Cerebellum (tissue), 4 donors: ENCODE measurements at places on chromosomes 12 and 14. TPM values are rescaled to one million over a fixed set of nuclear protein-coding genes. Genes with fewer than 3 reads are reported as not detected.

Gene SALL2
- total RNA-seq, result 23.7 TPM

Gene KRT2
- 0.18 TPM for total RNA-seq

Gene IFNG
- not detected for total RNA-seq

Gene C12orf76
- total RNA-seq, result 48.5 TPM

Gene RNASE4
- 2.6 TPM for total RNA-seq

Gene LRP1-AS
- total RNA-seq, result not detected
